ENCODE measurements at places on chromosomes 2 and 18.

- DNase-seq, result no peak
Observed at GRCh38 chr2:198143793-198144192, 339.4 kb downstream of the PLCL1 start.

- no peak for DNase-seq
Observed at GRCh38 chr2:169746240-169746639, 12.6 kb downstream of the KLHL23 start.

GRCh38 chr2:134900151-134900550, 18.5 kb upstream of the CCNT2 start:
- DNase-seq, result no peak

- no peak for DNase-seq
Observed at GRCh38 chr2:134988994-134989605, 58.1 kb downstream of the MAP3K19 start.

DNA sequence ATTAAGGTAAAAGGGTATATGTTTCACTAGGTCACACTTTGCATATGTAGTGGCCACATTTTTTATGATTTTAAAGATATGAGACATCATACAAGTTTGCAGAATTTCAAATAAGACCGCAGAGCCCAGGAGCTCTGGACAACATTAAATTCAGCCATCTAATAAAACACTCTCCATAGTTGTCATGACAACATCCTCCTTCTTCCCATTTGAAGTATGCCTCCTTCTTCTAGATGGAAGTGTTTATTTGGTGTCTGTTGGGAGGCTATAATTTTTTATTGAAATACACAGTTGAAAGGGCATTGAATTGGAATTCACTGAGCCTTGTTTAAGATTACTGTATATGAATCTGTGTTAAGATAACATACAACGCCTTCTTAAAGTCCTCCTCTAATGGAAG, 467.3 kb downstream of the CMPK2 start:
- no peak for DNase-seq

DNA sequence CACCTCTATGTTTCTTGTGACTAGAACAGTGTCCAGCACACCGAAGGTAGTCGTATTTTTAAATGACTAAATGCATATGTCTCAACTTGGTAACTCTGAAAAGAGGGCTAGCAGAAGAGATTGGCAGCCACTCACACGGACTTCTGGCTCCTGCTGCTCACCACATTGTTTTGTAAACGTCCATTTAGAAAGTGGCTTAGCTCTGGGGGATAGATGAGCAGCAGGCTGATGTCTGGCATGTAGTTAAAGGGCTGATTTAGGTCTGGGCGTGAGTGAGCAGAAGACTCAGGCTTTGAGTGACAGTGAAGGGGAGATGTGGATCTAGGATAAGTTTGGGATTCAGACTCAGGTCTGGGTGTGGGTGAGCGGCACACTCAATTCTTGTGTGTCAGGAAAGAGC, 372.9 kb upstream of the HS6ST1 start:
- no peak for DNase-seq

DNA sequence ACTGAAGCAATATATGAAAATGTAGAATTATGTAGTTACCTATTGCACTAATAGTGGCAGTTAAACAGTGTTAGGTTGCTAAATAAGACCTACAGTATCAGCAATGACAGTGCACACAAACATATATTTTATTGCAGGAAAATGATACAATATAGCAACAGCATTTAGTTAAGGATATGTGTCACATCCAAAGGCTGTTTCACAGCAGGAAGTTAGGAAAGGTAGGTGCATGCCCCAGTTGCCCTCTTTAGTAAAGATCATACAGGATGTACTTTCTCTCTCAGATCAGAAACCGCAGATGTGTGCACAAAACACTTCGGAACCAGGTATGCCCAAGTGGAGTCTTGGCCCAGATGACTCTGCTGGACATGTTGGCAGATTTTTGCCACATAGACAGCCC, 444.1 kb downstream of the XIRP2 start:
- no peak for DNase-seq

GRCh38 chr2:236583621-236584203, 14.1 kb downstream of the ACKR3 start:
- DNase-seq, result no peak

- DNase-seq, result no peak
Observed at GRCh38 chr2:175468431-175469098, 287.1 kb upstream of the ATP5MC3 start.

DNA sequence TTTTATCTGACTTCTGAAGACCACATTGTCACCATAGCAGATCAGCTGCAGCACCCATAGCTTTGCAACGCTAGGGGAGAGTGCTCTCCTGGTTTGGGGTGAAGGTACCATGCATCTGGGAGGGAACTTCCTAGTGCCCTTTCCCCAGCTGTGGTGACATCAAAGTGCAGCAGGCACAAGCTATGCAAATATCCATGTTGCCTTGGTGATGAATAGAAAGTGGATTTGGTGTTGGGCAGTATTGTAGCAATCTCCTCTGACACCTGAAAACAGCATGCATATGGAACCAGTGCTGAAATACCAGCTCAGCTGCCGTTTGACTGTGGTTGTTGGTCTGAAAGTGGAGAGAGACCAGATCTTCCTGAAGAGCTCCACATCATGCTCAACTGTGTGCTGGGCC, 37.1 kb downstream of the BCL2L11 start:
- DNase-seq, result no peak

DNA sequence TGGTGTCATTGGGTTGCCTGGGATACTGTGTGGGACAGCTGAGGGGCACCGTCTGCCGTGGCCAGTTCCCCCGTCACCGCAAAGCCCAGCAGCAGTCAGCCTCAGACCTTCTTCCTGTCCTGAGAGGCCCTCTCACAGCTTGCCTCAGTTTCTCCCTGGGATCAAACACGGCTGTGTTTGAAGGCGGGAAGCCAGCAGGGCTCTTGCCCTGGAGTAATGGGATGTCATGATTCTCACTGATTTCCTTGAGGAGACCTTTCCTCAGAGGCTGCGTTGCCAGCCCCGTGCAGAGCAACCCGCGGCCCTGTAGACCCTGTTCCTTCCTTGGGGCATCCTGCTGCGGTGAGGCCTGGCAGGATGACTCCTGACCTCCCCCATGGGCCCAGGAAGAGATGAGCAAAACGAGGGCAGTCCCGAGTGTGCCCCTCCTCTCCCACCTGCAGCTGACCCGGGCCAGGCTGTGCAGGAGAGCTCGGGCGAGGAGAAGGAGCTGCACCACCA, 13.9 kb upstream of the NFATC1 start:
- no peak for DNase-seq

GRCh38 chr2:112050316-112050715, 4.8 kb upstream of the TMEM87B start:
- DNase-seq, result no peak

- no peak for DNase-seq
Observed at GRCh38 chr2:108450863-108451262, 1.9 kb downstream of the GCC2 start.

- no peak for DNase-seq
Observed at GRCh38 chr2:222100704-222101699, 197.8 kb downstream of the PAX3 start.

DNA sequence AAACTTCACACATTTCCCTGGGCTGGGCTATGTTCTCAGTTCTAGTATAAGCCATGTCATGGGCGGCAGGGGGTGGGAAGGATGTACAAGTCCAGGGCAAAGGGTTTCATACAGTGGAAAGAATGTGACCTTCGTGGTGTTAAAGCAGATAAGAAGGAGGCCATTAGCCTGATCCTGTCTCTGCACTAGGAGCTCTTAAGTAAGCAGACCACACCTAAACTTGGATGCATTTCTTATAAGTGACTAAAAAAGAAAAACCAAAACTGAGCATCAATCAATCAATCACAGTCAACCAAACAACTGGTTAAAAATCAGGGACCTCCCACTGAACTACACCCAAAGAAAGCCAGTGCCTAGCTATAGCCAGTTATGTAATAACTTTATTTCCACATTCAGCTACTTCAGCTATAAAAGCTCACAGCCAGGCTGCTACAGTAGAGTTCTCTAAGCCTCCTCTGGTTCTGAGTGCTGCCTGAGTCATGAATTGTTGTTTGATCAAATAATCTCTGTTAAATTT, 46.8 kb upstream of the RIOK3 start:
- no peak for DNase-seq

DNA sequence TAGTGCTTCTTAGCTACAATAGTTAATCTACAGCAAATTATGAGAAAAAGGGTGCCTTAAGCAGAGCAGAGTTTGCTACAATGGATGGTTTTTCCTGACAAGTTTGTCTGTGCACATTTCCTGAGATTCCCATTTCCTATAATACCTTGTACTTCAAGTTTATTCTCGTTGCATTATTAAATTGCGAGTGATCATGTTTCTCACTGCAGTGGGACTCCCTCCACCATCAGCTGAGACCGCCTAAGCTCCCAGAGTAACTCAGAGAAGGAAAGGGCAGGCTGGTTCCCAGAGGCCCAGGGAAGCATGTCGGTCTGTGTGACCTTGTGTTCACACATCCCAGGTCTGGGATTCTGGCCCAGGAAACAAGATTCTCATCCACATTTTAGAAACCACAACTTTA, 162.1 kb downstream of the ARL4C start:
- no peak for DNase-seq

DNA sequence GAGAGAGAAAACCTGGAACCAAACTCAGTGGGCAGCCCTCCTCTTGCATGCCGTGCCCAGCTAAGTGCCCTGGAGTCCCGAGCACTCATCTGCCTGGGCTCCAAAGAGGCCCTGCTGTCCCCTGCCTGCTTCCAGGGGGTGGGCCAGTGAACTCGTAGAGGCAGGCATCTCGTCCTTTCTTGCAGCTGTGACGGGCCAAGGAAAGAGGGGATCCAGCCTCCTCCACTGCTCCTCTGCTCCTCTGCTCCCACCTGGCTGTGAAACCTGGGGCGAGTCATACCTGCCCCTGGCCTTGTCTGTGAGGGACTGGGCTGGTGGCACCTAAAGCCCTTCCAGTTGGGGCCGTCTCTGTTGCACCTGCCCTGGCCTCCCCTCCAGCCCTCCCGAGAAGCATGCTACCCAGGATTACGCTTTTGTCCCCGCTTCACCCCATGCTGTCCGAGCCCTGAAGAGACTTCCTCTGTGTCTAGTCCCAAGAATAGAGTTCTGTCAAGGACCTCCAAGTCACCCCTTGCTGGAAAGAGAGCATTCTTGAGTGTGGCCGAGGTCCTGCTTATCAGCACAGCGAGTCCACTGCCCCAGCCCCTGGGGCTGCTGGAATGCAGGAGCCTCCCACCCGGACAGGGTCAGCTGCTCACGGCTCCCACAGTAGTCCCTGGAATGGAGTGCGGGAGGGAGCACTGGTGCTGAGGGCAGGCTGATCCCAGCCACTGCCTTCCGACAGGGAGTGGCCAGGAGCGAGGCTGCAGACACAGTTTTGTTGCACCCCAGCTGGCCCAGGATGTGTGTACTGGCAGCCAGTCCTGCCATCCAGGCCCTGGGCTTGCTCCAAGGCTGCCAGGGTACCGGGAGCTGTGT, 14.3 kb downstream of the KCNK3 start:
- DNase-seq, result no peak

- DNase-seq, result no peak
Observed at GRCh38 chr18:75133721-75134610, 75.0 kb downstream of the PTGR3 start.

All from stimulated activated CD8-positive, alpha-beta memory T cell treated with anti-CD3 and anti-CD28 coated beads, Interleukin-4, amount 100 ng/mL, for 1 hour (primary cell).